ENCODE measurements at places on chromosomes 12 and 14.
A peak's percentile ranks its signal among the peaks of the same experiment; 100 is the strongest.

- DNase-seq, result no peak
Observed at GRCh38 chr14:56686416-56686815, 106.8 kb downstream of the TMEM260 start.

DNA sequence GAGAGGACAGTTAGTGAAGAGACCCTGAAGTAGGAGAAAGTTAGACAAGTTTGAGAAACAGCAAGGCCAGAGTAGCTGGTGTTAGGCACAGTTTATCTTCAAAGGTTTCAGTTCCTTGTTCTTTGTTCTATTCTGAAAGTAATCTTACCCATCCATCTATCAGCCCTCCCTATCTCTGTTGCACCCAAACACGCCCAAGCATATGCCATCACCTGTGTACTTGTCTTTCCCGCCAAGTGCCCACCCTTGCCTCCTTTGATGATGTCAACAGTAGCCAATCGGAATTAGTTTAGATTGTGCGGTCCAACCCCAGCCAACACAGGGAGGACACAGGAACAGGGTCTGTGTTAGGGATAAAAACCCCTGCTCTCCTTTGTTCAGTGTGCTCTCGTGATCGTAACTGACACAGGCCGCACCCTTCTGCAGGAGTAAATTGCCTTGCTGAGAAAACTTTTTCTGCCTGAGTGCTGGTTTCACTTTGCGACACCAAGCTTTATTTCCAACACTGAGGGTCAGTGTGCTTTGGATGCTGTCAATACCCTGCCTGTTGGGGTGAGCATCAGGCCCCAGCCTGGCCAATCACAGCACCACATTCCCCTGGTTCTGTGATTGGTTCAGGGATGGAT is 4.7 kb upstream of the TMEM229B start:
- DNase-seq, result no peak

DNA sequence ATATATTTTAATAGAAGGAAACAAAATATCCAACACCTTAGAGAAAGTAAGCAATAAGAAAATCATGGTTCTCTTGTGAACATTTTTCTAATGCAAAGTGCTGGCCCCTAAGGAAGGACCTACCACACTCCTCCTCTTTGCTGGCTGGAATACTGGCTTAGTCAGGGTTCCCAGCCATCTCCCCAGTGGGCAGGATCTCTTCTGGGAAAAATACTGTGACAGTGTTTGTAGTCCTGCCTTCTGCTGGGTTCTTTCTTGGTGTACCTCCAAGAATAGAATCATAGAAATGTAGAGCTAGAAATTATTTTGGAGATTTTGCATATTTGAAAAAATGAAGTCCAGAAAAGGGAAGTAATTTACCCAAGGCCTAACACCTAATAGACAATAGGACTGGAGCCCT is 31.9 kb downstream of the KCNMB4 start:
- DNase-seq, result no peak

DNA sequence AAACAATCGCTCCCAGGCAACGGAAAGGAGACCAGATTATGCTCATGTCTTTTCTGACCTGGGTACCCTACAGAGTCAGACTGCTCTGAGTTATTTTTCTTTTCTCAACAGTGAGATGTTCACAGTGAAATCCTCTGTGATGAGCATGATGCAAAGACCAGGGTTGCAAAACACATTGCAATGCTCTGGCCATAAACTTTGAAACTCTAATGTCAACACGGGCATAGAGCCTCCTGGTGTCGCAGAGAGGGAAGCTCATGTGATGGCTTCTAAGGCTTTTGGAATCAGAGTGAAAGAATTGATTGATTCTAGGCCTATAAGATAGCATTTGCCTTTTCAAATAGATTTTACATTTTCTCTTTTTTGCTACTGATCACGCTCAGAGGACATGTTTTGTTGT is 193.4 kb downstream of the RASSF9 start:
- DNase-seq, result no peak

DNA sequence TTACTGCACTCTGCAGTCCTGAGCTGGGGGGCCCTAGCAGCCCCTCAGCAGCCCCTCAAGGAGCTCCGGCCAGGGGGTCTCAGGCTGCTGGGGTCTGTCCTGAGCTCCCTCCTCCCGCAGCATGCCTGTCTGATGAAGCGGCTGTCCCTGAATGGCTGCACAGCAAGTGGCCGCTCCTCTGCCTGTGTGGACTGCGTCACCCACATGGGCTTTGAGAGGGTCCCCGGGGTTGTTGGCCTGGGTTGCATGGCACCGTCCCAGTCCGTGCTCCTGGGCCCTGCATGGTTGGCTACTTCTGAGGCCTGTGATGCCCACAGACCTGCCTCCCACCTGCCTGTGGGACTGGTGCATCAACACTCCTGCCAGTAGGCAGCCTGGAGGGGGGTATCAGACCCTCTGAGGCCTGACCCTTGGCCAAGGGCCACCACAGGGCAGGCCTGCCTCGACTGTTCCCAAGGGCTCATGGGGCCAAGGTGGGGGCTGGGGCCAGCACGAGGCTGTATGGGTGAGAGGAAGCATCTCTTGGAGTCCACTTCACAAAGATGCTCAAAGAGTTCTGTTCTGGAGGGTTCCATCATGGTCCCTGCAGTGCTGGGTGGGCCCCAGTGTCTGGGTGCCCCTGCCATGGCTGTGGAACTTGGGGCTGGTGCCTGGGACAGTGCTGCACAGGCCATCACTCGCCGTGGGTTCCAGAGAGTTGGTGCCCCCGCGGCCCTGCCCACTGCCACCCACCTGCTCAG is 12.2 kb downstream of the CEP170B start:
- no peak for DNase-seq

DNA sequence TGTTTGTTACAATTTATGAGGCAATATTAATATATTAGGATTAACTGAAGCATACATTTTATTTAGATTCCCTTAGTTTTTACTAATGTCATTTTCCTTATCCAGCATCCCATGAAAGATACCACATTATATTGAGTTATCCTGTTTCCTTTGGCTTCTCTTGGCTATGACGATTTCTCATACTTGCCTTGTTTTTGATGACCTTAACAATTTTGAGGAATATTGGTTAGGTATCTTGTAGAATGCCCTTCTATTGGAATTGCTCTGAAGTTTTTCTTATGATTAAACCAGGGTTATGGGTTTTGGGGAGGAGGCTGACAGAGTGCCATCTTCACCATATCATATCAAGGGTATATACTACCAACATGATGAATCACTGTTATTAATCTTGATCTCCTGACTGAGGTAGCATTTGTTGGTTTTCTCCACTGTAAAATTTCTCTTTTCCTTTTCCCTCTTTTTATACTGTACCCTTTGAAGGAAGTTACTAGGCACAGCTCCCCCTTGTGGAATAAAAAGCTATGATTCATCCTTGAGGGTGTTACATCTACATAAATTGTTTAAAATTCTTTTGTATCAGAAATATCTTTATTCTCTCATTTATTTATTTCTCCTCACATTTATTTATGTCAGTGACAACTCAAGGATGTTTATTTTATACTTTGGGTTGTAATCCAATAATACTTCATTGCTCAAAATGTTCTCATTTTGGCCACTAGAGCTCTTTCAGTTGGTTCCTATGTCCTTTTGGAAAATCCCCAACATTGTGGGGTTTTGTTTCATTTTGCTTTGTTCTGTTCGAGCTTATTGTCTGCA is 239.0 kb downstream of the SLC16A7 start:
- DNase-seq, result peak; percentile 3

DNA sequence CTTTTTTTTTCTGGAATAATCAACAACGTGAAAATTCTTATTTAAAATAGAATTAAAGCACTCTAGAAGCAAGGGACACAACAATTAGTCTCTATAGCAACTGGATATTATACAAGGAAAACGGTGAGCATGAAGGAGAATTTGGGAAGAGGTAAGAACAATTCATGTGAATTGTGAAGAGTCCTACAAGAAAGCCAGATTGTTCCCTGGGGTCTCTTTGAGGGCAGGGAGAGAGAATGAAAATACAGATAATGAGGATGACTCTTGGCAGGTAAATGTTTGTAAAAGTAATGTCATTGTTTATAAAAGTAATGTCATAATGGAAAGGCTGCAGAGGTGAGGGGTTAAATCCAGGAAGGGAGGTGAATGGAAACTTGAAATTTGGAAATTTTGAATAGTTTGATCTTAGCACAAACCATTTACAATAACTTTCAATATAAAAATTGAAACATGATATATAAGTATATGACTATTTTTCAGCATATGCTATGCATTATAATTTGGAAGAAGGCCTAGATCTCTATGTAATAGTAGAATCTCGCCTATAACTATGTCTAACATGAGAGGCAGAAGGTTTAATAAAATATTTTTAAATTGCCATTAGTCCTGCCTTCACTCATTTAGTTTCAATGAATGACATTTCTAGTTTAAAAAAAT is 378.8 kb upstream of the DCN start:
- no peak for DNase-seq

DNA sequence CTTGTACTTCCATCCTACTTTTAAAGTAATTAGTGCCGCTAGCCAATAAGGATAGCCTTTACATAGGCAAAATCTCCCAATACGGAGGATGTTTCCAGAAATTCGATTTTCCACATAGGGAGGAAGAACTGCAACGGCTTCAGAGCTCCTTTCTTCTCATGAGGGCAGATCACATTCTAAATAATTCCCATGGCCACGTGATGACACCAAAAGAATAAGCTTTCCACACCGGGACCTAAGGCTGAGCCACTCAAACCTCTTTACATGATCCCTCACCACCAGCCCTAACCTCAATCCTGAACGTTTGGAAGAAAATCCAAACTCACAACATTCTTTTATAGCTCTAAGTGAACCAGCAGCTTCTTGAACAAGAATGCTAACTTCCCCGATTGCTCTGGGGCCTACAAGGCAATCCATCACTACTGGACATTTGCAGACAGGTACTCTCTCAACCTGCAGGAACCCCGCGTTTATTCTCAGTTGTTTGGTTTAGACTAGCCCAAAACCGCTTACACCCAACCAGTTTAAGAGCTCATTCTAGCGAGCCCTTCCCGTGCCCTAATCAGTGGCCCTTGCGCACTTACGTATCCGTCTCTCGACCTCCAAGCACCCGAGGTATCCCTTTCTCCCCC is 884 bp downstream of the CAPRIN2 start:
- DNase-seq, result no peak

DNA sequence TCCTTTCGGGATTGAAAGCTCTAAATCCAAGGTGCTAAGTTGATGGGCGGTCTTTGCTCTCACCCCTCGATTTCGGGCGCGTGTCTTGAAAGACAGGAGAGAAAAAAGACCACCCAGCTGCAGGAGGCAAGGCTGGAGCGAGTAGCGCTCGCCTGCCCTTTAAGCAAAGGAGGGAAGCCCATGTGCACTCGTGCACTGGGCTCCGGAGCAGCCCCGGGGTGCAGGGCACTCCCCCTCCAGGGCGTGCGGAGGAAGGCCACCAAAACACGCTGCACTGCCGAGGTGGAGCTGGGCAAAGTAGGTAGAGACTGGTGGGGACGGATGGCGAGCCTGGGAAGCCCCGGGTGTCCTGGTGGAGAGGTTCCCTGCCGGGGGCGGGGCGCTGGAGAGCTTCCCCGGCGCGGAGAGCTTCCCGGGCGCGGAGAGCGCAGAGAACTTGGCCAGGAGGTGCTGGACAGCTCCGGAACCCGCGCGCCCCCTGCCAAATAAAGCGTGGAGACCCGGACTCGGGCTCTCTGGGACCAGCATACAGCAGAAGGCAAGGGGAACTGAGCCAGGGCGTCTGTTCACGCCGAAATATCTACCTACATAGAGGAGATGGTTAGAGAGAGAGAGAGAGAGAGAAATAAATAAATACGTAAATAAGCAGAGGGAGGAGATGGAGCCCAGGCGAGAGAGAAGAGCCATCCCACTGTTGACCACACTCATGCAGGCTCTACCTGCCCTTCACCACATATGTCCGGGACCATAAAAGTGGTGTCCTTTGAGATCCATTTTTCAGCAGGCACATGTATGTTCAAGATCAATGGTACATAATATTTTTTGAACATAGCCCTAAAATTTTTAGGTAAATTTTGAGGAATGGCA is 662 bp upstream of the NELL2 start:
- DNase-seq, result no peak

DNA sequence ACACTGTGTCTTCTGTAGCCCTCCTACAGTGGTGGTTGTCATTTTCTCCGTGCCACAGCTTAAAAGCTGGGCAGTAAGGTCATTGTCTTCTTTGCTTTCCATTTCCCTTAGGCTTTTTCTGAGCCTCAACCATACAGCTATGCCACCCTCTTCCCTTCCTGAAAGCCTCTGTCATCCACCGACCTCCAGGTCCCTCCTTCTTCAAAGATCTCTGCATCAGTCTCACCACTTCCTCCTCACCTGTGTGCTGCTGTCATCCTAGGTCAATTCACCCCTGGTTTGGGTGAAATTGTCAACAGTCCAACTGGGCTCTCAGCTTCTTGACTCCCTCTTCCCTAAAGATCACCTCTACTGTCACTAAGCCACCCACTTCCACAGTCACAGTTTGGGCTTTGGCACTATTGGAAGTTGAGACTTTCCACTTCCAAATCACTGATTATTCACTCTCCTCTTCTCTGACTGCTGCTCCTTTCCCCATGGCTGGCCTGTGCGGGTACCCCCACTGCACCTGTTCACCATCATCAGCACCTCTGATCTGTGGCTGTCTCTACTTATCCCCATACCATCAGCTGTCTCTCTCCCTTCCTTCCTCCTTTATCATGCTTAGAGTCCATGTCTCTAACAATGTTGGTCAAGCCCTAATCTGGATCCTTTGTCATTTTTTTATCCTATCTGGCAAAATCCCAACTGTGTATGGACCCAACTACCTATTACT is 15.5 kb upstream of the TSPAN9 start:
- no peak for DNase-seq

DNA sequence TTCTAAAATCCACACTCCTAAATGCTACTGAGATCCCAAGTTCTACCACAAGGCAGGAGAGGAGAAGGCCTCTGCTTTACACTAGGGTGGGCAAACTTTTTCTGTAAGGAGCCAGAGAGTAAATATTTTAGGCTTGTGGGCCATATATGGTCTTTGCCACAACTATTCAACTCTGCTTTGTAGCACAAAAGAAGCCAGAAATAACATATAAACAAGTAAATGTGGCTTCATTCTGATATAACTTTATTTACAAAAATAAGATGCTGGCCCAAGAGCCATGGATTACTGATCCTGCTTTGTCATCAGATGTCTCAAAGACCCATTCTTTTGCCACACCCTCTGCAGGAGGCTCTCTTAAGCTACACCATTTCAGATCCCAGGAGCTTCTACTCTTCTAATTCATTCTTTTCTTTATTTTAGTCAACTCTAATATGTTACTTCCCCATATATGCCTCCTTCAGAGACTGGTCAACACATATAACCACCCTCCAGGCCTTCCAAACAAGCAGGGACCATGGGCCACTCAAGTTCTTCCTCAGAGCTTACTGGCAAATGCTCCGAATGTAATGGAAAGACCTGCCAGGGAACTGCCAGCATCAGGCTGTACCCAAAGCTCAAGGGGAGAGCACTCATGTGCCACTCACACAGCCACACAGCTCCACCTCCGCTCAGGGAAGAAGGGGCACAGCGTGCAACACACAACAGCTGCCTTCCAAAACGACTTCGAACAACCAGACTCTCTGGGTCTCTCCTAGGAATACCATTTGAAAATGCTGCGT is 15.6 kb downstream of the APPL2 start:
- no peak for DNase-seq

All from COLO829 (cell line).